Frontal cortex (tissue), 4 donors: ENCODE measurements at places on chromosomes 5 and 9. TPM values are rescaled to one million over a fixed set of nuclear protein-coding genes. Genes with fewer than 3 reads are reported as not detected.

Gene SEC61B
- 40.4 TPM for total RNA-seq

Gene PDCD1LG2
- 0.41 TPM for total RNA-seq

Gene ARHGEF28
- 6.1 TPM for total RNA-seq

Gene GRIA1
- total RNA-seq, result 207 TPM

Gene IL3
- not detected for total RNA-seq

Gene PCDHA9
- total RNA-seq, result 9.8 TPM
